ENCODE measurements at places on chromosomes 3 and 15.

DNA sequence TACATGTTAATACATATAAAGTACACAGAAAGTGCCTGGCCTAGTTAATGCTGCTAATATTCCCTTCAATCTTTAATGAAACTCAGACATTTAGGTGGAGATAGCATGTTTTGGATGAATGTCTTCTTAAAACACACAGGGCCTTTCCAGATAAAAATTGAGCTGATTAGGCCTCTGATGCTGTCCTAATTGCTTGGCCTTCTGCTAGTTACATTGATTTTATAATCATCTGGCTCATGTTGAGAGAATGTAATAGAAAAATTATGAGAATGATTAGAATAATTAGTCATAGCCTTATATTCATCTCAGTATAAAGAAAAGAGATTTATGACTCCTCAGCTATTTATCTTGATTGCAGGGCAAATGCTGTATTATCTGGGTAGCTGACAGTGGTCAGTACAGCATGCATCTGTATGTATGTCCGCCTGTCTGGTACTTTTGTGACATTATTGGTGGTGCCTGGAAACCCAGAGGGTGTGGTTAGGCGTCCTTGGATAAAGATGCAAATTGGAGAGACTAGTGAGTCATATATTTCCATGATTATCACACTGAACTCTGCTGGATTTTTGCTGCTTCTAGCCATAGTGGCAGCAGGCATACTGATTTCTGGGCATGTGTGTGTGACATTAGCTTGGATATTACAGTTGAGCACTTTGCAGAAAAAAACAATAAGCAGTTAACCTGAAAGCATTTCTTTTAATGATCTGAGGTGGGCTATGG, 120.8 kb downstream of the FEZF2 start:
- no peak for DNase-seq

DNA sequence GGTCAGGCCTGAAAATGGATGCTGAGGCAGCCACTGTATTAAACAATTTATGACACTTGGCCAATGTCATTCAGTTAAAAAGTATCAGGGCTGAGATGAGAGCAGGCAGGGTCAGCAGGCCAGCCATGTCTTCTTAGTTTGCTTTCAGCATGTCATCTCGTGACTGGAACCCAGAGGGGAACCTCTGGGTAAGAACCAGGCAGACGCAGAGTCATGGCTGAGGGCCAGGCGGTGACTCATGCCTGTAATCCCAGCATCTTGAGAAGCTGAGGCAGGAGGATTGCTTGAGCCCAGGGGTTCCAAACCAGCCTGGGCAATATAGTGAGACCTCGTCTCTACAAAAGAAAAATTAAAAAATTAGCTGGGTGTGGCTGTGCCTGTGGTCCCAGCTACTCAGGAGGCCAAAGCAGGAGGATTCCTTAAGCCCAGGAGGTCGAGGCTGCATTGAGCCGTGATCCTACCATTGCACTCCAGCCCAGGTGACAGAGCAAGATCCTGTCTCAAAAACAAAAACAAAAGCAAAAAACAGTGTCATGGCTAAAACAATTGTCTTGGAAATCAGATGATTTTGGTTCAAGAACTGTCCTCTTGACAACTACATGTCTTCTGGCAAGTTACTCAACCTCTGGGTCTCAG, 11.7 kb downstream of the BCL2L10 start:
- DNase-seq = no peak

DNA sequence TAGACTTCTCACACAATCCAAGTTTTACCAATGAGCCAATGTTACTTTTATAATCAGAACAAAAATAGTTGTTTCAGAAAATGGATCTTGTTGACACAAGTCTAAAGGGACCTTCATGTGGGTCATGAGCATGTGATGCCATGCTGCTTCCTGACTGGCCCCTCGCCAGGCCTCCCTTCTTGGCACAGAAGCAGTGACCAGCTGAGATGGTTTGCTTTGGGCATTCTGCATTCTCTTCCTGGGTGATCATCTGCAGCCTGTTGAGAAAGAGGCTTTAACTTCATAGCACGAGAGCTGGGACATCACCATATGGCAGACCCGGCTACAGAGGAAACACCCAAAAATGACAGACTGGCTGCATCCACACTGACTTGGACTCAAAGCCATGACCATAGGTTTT, 45.7 kb downstream of the TGM4 start:
- DNase-seq = no peak

DNA sequence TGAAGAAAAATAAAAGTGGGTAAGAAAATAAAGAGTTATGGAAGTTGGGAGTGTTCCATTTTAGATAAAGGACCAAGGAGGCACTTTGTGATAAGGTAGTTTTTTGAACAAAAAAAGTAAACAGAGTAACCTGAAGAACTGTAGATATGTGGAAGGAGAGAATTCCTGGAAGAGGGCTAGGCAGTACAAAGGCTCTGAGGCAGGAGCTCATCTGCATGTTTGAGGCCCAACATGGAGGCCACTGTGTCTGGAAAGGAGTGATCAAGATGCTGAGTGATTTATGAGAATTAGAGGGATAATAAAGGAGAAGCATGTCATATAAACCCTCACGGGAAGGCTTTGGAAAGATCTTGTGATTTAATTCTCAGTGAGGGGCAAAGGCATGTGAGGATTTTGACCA, 126.5 kb downstream of the DTWD1 start:
- DNase-seq = no peak

GRCh38 chr15:61798631-61799030, 261.6 kb downstream of the VPS13C start:
- no peak for DNase-seq

- no peak for DNase-seq
These were observed 23.0 kb upstream of the COPG1 start for GRCh38 chr3:129226374-129226773.
